Hepatic stellate cell (primary cell): ENCODE measurements at places on chromosomes 2 and 18.
A peak's percentile ranks its signal among the peaks of the same experiment; 100 is the strongest.

DNA sequence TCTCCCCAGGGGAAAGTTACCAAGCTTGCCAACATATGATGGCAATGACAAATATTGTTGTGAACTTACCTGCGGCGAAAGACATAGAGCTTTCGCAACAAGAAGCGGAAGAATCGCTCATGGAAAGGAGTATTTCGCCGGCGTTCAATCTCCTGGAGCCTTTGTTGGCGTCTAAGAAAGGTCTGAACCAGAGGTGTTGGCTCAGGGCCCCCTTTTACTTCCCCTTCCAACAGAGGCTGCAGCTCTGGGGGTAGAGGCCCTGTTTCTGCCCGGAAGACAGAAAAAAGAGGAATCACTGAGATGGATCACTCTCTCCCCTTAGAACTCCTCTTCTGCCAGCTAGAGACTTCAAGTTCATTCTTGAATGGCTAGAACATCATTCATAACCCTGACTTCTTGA, 10.8 kb downstream of the GGCX start:
- DNase-seq = no peak

- no peak for DNase-seq
Observed at GRCh38 chr18:11308499-11308898, 159.1 kb upstream of the PIEZO2 start.

GRCh38 chr18:54671291-54671881, 80.3 kb downstream of the DYNAP start:
- peak; percentile 12 for DNase-seq

- no peak for DNase-seq
Observed at GRCh38 chr2:153403940-153404339, 74.6 kb downstream of the RPRM start.

GRCh38 chr2:70081221-70081620, 6.1 kb upstream of the PCBP1 start:
- DNase-seq = no peak
